Stimulated activated CD8-positive, alpha-beta memory T cell treated with anti-CD3 and anti-CD28 coated beads, Interleukin-7, amount 100 ng/mL, for 1 hour (primary cell): ENCODE measurements at places on chromosomes 12 and 14.

GRCh38 chr14:101948666-101949216 is 15.6 kb upstream of the DYNC1H1 start:
- no peak for DNase-seq

GRCh38 chr12:20420557-20420956 is 52.2 kb downstream of the PDE3A start:
- DNase-seq = no peak

GRCh38 chr14:103679351-103679750 is 35.9 kb downstream of the XRCC3 start:
- no peak for DNase-seq

DNA sequence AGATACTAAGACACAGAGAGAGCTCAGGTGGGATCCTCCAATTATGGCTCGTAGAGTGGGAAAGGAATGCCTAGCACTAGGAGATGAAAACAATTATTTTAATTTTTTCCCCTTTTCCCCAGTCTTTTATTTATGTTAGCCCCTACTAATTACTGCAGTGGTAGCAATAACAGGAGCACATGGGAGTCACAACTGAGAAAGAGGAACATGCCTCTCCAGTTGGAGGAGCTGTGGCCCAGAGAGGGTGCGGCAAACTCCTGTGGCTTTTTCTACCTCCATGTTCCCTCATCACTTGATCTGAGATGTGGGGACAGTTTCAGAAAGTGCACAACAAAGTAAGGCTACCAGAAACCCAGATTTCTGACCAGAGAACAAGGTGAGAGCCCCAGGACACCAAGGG is 25.9 kb upstream of the POC1B start:
- no peak for DNase-seq

DNA sequence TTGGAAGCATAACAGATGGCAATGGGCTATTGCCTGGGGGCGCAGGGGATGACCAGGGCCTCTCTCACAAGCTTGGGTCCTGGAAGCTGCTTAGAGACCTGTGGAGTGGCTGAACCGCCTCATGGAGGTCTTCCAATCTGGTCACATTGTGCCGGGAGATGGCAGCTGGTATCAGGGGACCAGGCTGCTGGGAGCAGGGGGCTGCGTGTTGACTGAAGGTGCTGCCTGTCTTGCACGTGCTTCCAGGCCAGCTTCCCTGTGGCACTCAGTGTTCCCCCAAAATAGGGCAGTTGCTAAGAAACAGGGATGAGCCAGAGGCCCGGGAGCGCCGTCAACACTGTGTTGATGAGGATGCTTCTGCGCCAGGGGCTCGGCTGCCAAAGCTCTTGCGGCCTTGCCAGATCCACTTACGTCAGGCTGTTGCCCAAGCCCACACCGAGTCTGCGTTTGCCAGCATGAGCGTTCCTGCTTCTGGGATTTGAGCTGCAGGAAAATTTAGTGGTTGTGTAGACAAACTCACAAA is 39.8 kb downstream of the ELK3 start:
- no peak for DNase-seq

DNA sequence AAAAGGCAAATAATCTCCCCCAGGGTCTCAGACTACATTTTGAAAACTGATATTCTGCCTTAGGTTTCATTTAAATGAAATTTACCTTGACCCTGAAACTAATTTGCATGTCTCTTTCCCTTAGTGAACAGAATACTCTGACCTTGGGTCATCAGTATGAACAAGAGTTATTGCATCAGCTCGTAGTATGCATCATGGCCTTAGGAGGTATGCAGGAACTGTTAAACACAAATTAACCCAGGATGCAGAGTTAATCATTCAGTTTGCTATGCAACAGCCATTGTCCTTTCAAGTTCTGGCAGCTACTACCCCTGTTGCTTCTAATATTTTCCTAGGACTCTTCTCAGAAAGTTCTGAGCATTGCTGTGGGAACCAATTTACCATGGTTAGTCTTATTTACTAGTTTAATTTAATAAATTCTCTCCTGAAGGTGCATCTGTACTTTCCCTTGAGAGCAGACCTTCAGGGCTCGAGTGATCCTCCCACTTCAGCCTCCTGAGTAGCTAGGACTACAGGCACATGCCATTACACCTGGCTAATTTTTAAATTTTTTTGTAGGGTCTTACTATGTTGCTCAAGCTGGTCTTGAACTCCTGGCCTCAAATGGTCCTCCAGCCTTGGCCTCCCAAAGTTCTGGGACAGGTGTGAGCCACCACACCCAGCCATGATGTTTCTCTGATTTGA is 126.7 kb downstream of the TTC6 start:
- no peak for DNase-seq

DNA sequence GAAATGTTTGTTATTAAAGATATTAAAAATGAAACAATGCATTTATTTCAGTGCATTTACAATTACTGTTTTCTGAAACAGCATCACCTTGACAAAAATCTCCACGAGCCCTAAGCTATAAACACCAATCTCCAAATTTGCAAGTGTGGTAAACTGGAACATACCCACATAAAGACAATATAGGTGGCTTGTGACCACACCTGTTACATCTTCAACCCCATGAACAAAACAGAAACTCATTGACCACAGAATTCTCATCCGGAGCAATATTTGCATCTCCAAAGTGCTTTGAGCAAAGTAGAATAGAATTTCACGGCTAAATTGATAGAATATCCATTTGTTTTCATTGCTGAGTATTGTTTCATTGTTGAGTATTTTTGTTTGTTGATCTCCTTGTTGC is 375.2 kb upstream of the FLRT2 start:
- no peak for DNase-seq

- no peak for DNase-seq
Observed at GRCh38 chr12:24565300-24565699, 383.6 kb downstream of the BCAT1 start.
